ENCODE measurements at places on chromosomes 16 and 17.

GRCh38 chr16:80804526-80805383, at the start of gene CDYL2:
Gene CDYL2 (minus strand): TSS chr16:80804598. CDS start chr16:80804173, 425 bp downstream.
- peak; percentile 13 for DNase-seq

DNA sequence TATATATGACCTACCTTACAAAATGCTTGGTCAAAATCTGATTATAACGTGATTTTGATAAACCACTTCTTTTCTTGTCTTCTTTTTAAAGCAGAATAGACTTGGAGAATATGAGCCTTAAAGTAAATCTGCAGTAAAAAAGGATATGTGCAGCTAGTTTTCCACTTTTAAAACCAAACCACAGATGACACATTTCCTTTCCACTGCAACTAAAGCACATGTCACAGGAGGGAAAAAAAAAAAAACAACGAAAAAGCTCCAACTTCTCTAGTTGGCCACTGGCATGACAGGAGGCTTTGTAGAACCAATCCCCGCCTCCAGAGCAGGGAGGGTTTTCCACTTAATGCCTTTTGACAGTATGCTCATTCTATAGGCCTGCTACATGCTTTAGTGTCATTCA, at the start of gene EVI2A:
Gene EVI2A (minus strand): TSS at position 142 of the 400 bp plus-strand sequence. CDS start 2,609 bp downstream, outside the sequence.
- DNase-seq, result peak; percentile 60

DNA sequence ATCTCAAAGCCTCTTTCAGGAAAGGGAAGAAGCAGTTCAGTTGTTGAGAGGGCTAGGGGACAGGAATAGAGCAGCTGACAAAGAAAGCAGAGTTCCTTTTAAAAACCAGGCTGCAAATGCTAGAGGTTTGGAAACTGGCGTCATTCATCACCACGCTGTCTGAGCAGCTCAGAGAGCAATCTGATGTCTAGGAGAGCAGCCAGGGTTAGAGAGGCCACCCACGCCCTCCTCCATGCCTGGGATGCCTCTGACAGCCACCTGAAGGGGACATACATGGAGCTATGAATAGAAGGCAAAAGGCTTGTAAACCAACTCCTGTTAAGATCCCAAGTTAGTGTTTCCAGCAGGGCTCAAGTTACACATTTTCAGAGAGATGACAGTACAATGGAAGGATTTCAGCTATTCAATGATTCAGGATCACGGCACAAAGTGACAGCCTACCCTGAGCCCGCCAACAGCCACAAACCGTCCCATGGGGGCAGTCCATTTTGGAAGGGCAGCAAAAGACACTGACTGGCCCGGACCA, 12.4 kb downstream of the RAB5C start:
- peak; percentile 42 for DNase-seq

DNA sequence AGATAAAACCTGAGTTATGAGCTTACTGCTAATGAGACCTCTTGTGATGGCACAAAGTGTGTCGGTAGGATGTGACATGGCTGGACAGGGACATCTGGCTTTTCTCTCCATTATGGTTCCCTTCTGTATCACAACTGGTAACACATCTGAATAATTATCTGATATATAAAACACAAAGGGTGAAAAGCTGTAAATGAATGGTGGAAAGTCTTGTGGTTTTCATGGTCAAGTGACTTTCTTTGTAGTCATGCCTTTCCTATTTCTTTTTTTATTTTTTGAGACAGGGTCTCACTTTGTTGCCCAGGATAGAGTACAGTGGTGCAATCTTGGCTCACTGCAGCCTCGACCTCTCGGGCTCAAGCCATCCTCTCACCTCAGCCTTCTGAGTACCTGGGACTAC, 35.3 kb upstream of the ZFHX3 start:
- DNase-seq, result no peak

GRCh38 chr17:80970044-80970761, 21.4 kb upstream of the CHMP6 start:
- DNase-seq, result no peak

DNA sequence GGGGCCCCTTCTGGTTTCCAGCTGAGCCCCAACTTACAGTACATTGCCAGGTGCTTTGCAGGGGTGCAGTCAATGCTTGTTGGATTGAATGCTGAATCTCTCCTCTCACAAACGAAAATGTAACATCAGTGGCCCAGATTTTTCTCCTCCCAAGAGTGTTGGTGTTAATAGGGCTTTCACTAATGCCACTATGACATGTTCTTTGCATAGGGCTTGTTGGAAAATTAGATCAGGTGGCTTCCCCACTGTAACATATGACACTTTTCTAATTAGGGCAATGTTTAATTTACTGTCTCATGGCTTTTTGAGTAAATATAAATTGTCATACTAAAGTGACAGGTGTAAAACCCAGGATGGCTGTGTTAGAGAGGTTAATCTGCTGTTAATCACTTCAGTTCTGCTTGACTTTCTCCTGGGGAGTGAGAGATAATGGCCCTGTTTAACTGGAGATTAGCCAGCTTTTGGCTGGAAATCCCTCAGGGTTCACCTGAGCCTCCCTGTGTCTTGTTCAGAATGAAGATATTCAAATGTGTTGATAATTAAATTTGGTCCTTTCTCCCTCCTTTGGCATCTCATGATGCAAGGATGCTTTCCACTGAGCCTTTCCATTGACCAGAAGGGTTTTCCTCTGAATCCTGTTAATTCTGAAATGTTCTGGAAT, 502.3 kb downstream of the RBFOX1 start:
- DNase-seq, result no peak

GRCh38 chr17:10617120-10617505, 40.0 kb downstream of the MYH3 start:
- no peak for DNase-seq

DNA sequence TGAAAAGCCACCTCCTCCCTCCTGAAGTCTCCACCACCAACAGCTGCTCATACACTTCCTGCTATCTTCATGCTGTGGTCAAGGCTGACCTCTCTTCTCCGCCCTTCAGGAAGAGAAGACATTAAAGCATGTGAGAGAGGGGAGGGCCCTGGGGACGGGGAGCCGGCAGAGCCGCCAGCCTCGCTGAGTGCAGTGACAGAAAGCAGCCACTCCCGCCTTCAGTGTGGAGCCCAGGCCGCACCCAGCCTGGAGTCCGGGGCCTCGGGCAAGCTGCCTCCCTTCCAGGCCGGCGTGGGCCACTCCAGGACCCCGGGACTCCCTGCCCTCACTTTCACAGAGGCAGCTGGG, 94.7 kb upstream of the TNRC6C start:
- DNase-seq, result no peak

DNA sequence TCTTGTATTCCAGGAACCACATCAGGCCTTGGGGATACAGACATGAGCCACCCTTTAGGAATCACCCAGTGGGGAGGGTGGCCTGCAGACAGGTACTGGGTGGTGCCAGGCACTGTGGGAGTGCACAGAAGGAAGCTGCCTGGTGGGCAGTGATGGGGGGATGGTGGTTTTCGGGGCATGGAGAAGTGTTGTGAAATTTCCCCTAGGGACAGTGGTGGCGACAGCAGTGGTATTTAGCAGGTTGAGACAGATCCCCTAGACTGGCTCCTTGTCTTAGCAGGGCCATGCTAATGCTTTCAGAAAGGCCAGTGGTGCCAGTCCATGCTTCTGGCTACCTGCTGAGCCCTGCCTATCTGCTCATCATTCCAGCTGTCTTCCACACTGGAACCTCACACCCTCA, 129.6 kb downstream of the SPACA3 start:
- no peak for DNase-seq

DNA sequence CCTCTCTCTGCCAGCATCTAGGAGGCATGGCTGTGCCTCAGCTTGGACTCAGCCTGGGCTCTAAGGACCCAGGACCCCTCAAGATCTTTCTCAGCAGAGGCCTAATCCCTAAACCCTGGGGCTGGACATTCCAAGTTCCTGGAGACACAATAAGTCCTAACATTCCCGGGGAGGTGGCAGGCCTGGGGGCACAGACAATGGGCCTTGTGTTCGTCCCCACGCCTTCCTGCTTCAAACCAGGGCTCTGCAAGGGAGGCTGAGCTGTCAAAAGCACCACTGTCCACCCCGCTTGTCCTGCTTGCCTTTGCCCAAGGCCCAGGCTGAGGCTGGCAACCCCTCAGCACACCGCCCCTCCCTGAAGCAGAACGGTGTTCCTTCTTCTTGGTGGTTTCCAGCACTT, 13.7 kb downstream of the SDK2 start:
- DNase-seq, result no peak

DNA sequence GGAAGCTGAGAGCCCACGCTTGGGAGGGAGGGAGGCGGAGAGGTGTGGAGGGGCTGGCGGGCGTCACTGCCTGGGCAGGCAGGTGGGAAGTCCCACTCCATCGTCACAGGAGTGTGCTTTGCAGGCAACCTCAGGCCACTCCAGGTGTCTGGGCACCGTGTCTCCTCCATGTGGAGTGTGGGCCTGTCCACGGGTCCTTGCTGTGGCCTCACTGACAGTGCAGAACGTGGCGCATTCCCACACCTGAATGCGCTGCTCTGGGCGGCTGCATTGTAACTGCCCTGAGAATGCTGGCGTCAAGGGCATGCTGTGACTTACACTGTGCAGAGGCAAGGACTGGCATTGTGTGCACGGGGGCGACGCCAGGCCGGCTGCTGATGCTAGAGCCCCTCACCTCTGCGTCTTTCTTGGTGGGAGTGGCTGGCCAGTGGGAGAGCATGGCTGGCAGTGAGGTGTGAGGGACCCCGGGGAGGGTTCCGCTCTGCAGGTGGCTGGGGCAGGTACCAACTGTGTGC, 66.4 kb downstream of the BANP start:
- no peak for DNase-seq

DNA sequence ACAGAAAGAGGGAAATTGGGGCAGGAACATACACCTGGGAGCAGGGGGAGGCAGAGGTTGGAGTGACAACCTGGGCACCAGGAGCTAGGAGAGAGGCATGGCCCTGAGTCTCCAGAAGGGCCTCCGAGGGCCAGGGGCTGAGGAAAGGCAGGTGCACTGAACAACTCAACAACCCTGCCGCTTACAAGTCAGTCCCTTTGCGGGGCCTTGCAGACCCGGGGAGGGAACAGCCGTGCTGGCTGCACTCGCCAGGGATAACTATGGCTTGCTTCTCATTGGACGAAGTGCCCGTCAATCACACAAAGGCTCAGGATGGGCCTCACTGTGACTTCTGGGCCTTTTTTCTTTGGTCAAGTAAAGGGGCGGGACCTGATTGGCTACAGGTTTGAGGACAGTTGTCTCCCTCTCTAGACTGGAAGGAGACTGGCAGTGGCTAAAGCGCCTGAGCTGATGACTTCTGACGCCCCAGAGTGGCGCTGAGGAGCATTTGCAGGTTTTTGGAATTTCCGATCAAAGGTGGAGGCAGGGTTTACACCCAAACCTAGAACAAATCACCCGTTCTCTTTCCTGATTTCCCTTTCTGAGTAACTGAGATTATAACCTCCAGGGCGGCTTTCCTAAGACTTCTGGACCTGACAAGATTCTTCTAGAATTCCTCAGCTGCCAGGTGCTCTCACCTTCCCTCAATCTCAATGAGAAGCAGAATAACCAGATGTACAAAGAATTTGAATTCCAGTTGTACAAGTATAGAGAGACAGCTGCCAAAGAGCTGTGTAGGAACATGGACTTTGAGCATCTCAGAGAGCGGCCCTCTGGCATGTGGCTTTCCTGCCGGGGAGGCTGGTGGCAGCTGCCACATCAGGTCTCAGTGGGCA, 27.6 kb upstream of the ST6GALNAC2 start:
- DNase-seq, result no peak

DNA sequence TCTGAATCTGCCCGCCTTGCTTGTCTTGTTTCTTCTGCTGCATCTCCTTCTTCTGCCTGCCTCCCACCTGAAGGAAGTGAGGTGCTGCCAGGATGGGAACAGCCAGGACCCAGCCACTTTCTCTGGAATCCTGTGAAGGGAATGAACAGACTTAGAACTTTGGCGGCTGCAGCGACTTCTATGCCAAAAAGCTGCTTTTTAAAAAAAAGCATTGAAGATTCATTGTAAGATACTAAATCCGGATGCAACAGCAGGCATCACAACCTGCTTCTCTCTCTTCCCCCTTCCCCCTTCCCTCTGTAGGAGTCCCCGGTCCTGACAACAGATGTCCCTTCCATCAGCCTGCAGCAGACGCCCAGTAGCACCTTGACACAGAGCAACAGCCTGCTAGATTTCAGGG, 176.3 kb downstream of the HS3ST4 start:
- no peak for DNase-seq

- no peak for DNase-seq
Observed at GRCh38 chr17:40935624-40936023, 1.8 kb downstream of the KRT23 start.

- no peak for DNase-seq
Observed at GRCh38 chr17:2926019-2926650, 129.9 kb downstream of the RAP1GAP2 start.

DNA sequence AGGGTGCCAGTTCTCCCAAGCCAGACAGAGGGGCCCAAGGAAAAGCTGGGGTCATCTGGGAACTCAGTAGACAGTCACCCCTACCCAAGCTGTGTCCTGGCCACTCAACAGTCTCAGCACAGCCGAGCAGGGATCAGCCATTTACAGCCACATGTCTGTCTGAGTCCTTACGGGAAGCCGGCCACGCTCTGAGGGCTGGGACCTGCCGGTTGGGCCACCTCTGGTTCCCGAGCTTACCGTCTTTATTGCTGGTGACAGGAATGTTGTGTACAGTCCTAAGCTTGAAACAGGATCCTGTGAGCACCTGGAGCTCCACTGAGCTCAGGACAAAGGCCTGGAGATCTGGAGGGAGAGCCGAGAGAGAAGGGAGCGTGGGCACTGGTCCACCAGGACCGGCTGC, 59.8 kb downstream of the TIMM22 start:
- DNase-seq, result no peak

DNA sequence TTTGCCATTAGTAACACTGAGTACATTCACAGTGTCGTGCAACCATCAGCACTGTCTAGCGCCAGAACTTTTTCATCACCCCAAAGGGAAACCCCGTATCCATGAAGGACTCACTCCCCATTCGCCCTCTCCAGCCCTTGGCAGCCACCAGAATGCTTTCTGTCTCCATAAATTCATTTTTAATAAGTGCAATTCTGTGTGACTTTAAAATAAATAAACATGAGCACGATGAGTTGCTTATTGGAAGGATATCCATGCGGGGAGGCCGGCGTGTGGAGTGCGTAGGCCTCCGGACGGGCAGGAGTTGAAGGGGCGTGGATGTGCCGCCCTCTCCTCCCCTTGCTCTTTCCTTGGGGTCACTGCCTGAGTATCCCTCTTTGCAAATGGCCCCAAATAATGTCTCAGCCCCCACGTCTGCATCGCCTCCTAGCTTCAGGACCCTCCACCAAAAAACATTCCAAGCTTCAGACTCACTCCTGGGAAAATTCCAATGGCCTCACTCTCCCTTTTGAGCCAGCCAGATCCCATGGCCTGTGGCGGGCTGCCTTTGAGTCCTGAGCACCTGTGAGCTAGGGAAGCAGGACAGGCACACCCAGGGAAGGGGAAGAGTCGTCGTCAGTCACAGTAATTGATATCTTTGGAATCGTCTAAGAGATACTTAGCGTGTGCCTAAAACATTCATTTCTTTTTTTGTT, 306.3 kb downstream of the SEC14L1 start:
- no peak for DNase-seq

- DNase-seq, result no peak
Observed at GRCh38 chr17:13485327-13485726, 116.4 kb downstream of the HS3ST3A1 start.

Measured in fibroblast of skin of left biceps (primary cell).